Activated T-helper 1 cell treated with Interleukin-2 at 50 U/mL for 16 hours (primary cell): ENCODE measurements at places on chromosomes 3 and 15.

DNA sequence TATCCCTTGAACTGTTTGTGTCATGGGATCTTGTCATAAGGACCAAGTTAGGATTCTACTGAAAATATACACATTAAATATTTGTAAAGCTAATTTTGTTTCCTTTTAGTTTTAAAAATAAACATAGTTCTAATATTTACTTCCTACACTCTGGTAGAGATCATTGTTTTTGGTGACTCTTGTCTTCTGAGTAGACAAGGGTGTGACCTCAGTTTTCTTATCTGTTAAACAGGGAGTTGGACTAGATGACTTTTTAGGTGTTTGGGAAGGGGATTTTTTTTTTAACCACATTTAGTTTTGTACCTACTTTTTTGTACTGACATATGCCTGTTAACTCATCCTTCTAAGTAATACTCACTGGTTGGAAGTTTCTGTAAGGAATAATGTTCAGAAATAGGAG lies 30.8 kb downstream of the PLS1 start:
- DNase-seq, result no peak

- DNase-seq, result no peak
These were observed 2.6 kb upstream of the VPS39 start for GRCh38 chr15:42210696-42211095.

GRCh38 chr15:33670567-33670966 lies 297.7 kb upstream of the CHRM5 start:
- no peak for DNase-seq

GRCh38 chr3:152834776-152835600 lies at the start of gene P2RY1:
P2RY1 (plus strand) TSS chr3:152835131; CDS start chr3:152835783, 652 bp downstream.
- no peak for DNase-seq

DNA sequence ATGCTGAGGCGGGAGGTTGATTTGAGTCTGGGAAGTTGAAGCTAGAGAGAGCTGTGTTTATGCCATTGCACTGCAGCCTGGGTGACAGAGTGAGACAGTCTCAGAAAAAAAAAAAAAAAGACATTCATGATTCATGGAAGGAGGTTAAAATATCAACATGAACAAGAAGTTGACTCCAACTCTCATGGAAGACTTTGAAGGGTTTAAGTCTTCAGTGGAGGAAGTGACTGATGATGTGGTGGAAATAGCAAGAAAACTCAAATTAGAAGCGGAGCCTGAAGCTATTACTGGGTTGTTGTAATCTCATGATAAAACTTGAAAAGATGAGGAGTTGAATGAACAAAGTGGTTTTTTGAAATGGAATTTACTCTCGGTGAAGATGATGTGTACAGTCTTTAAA lies 491.8 kb downstream of the SQOR start:
- DNase-seq, result no peak

GRCh38 chr15:65690173-65690572 lies 68.4 kb downstream of the SLC24A1 start:
- no peak for DNase-seq

- no peak for DNase-seq
These were observed 27.1 kb upstream of the PIK3CB start for GRCh38 chr3:138861798-138862197.
